ENCODE measurements at places on chromosomes 3 and 15.

GRCh38 chr3:70640481-70640880 lies 328.0 kb upstream of the MDFIC2 start:
- DNase-seq: no peak

GRCh38 chr3:134314588-134315285 lies 59.5 kb downstream of the AMOTL2 start:
- DNase-seq: no peak

GRCh38 chr3:152196782-152197181 lies 71.9 kb upstream of the MBNL1 start:
- DNase-seq: no peak

- DNase-seq: no peak
Observed at GRCh38 chr3:66298591-66298990, 77.8 kb downstream of the SLC25A26 start.
